Fibroblast of skin of back (primary cell): ENCODE measurements at places on chromosomes 1 and 21.

- DNase-seq: no peak
These were observed 52.4 kb downstream of the PHC2 start for GRCh38 chr1:33378524-33378923.

DNA sequence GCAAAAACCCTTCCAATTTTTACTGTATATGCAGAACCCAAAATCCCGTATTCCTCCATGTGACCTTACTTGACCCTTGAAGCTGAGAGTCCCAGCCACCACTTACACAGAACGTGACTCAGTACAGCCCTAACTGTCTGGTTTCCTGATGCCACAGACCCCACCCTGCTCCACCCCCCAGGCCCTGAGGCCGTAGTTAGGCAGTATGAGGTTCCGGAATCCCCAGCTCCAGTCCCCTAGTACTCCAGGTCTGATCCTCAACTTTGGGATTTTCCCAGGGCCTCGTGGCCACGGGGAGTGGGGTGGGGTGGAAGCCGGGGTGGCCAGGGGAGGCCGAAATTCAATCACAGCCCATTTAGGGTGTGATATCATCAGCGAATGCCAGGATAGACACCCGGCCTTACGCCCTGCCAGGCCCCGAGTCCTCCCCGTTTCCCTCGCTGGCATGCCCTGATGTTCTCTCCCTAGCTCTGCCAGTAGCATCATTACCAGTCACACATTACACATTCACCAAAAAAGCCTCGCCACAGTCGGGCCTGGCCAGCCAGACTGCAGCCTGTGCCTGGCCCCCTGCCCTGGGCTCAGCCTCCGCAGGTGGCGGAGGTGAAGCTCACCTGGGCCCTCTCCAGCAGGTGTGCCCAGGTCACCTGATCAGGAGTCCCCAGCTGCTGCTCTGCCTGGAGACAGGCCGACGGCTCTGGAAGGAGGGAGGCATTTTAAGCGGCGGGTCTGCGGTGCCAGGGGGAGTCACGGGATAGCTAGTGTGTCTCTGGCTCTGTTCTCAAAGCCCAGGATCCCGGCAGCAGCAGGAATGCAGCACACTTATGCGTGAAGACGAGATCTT is 70.8 kb downstream of the SCCPDH start:
- DNase-seq: peak; percentile 58

DNA sequence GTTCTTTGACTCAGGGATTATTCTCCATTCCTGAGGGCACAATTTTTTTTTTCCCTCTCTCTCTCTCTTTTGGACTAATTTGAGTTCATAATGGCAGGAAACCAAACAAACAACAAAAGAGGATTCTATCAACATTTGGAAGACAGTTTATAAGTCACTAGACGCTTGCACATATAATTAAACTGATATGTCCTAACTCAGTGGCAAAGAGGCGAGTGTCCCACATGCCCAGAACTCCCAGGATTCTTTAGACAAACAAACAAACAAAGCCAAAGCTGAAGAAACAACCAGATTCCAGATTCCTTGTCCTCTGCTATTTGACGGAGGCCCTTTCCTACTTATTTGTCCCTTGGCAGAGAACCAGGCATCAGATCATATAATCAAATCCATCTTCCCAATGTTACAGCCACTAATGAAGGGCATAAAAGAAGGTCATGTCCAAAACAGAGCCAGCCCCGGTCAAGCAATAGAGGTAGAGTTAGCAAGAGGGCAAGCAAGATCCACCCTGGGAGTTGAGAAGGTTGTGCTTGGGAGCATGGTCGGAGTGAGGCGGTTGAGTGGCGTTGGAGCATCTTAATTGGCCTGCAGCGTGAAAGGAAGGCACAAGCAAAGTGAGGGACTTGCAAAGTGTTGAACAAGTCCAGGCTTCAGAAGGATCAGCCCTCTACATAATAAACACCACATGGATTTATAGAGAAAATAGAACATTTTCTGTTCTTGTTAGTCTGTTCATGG is 30.3 kb downstream of the ZNF362 start:
- no peak for DNase-seq

- DNase-seq: no peak
These were observed 54.3 kb downstream of the KCNK1 start for GRCh38 chr1:233668146-233668724.

GRCh38 chr1:2360588-2361364 is 30.6 kb downstream of the MORN1 start:
- peak; percentile 9 for DNase-seq

GRCh38 chr1:165381745-165382505 is 25.4 kb upstream of the LMX1A start:
- no peak for DNase-seq

DNA sequence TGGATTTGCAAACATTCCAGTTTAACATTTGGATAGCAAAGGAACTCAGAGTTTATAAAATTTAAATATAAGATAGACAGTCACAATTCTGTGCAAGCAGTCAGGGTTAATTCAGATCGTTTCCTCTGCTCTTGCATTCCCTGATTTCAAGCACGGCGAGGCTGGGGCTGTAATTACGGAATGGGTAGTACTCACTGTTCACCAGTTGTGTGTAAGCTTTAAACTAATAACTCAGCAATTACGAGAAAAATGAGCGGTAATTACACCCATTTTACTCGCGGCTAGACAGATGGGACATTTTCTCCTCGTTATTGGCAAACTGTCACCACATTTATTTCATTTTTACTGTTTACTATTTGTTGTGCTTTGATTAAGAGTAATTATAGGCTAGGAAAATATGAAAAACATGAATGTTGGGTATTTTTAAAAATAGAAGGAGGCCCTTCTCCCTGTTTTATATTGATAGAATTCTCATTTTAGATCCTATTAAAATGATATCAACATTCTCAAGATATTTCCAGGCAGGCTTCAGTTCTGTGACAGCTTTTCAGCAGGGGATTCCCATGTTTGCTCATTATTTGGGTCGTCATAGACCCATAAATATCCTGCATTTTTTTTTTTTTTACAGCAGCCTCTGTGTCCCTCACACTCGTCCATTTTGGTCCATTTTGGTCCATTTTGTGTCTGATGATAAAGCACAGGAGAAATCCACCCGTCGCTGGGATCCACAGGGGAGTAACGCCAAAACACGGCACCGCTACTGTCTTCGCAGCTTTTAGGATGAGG is 208.3 kb downstream of the DSCAM start:
- DNase-seq: no peak

DNA sequence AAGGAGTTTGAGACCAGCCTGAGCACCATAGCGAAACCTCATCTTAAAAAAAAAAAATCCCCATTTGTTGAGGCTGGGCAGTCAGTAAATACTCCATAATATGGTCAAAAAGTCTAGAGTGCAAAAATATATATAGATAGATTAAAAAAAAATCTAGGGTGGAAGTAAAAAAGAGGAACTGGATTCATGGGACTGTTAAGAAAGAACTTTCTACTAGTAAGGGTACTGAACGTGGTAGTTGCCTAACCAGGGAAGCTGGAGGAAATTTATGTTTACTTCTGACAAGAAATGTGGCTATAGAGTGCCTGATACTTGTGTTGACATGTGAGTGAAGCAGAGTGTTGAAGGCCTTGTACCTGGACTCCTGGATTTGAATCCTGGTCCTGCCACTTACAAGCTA is 265.9 kb upstream of the FAM78B start:
- no peak for DNase-seq

- DNase-seq: no peak
These were observed 35.0 kb downstream of the USP24 start for GRCh38 chr1:55180075-55180670.

- no peak for DNase-seq
These were observed 17.9 kb downstream of the PRDM15 start for GRCh38 chr21:41861255-41861654.

DNA sequence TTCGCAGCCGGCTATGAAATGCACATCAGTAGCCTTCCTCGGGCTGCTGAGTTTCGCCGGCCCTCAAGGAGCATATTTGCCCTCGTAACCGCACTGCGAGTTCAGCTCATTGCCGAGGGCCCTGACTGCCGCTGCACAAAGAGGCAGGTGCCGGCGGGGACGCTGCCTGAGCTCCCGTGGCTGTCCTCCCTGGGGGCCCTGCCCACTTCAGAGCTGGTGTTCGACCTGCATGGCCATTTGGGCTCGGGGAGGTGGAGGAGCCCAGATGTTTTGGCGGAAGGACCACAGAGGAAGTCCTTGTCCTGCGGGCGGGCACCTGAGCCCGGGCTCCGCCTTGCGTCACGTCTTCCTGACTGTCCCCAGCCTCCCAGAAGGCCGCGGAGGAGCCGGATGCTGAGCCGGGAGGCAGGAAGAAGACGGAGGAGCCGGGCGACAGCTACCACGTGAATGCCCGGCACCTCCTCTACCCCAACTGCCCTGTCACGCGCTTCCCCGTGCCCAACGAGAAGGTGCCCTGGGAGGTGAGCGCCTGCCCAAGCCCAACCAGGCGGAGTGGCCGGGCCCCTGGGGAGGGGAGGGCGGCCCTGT is 29.9 kb upstream of the LRRC3 start:
- DNase-seq: no peak

DNA sequence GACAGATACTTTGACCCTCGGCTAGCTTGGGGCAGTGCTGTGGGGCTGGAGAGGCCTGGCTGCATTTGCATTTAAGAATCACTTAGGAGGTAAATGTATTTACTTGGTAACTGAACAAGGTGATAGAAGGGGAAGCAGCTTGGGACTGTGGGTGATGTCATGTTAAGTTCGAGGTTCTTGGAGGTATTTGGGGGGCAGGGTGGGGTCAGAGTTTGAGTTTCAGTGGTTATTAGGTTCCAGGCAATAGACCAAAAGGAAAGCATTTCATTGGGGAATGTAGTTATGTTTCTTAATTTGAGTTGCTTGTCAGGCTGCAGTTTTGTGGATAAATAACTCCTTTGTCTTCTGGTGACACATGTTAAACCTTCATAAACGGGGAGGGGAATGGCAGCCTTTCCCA is 2.4 kb upstream of the FAM78B start:
- no peak for DNase-seq

GRCh38 chr1:50295566-50295965 is 127.7 kb downstream of the DMRTA2 start:
- no peak for DNase-seq

DNA sequence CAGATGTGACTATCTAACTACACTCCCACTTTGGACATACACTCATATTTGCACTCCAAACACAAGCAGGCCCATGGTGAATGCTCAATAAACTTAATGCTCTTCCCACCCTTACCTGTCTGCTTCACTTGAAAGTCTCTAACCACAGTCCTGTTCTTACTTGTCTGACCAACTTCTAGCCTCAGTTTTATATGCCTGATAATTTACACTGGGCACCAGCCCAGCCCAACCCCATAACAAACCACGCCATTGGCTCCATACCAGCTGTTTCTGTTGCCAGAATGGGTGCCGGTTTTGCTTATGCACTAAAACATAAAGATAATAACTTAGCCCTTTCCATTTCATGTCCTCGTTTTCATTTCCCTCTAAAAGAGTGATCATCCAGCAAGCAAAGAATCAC is 395.4 kb downstream of the NTNG1 start:
- DNase-seq: no peak
